ENCODE measurements at places on chromosomes 6 and 20.

DNA sequence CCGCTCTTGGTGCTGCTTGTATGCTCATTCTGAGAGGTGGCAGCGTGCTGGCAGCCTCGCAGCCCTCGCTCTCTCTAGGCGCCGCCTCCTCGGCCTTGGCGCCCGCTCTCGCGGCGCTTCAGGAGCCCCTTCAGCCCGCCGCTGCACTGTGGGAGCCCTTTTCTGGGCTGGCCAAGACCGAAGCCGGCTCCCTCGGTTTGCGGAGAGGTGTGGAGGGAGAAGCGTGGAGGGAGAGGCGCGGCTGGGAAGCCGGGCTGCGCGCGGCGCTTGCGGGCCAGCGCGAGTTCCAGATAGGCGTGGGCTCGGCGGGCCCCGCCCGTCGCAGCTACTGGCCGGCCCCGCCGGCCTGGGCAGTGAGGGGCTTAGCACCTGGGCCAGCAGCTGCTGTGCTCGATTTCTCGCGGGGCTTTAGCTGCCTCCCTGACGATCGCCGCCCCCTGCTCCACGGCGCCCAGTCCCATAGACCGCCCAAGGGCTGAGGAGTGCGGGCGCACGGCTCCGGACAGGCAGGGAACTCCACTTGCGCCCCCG, 19.5 kb upstream of the FAM8A1 start:
- DNase-seq: peak; percentile 41

- peak; percentile 27 for DNase-seq
These were observed at the start of gene RIPPLY2 for GRCh38 chr6:83853178-83854000. Gene RIPPLY2 (plus strand): TSS chr6:83853360. CDS start chr6:83853417, 57 bp downstream.

DNA sequence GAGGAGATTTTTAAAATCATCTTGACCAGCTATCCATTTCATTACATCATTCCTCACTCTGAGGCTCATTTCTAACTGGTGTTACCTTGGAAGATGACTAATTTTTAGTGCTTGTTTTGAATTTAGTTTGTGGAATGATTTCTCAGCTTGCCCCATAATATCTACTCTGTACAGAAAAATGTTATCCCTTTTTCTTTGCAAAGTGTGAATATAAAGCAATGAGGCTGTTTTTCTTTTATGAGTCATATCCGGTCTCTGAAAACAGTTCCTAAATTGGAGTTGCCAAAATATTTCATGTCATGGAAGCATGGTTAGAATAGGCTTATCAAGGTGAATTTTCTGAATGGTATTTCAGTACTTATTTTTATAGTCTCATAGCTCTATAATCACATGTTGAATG, 43.8 kb downstream of the FUT9 start:
- DNase-seq: no peak

GRCh38 chr6:25034431-25034921, 98.7 kb upstream of the RIPOR2 start:
- no peak for DNase-seq

DNA sequence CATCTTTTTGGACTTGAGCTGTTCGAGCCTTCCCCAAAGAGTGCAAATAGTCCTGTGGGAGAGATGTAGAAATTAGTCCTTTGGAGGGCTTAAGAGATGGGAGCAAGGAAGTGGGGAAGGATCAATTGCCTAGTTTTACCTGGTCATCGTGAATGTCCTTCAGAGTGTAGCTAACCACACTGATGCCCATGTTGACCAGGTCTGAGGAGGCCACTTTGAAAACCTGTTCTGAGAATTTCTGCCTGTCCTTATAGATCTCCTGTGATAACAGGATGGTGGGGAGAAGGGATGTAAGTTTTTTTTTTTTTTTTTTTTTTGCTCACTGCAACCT, 2.0 kb downstream of the FLOT1 start:
- no peak for DNase-seq

DNA sequence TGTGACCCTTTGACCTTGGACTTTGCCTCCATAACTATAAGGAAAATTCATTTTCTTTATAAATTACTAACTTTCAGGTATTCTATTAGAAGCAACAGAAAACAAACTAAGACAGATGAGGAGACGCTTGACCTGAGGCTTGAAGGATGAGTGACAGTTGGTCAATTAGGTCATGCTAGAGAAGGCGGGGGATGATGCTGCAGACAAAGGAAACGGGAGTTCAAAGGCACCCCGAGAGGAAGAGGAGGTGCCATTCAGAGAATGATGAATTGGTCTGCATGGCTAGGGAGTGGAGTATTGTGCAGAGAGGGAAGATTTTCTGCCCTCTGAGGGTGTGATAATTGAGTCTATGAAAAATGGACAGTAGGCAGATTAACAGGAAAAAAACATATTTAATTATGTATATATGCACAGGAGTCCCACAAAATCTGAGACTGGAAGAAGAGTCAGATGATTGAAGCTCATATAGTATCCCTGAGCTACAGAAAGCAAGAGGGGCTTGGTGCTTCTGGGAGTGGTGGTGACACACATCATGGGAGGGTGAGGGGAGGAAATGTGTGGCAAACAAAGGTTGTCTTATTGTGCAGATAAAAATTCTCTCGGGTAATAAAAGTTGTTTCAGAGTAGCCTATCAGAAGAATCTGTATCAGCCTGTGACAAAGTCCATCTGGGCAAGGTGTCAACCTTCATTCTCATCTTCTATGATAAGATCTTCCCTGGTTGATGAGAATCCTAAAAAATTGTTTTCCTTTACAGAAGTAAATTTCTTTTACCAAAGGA, 20.4 kb upstream of the FUCA2 start:
- no peak for DNase-seq

DNA sequence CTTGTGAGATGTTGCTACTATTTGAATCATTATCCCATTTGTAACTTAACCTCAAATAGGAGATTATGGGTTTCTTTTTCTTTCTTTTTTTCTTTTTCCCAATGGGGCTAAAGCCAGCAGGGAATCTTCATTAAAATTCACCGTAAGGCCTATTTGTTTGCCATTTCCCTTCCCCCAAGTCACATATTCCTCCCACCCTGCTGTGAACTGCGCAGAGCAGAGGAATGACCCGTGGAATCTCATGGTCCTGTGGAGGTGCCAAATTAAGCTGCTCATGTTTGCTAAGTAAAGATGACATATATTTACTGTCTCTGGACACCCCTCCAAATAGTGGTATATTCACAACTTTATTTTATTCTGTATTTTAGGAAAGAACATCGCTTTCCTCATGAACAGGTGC, 699.3 kb downstream of the RNF144B start:
- no peak for DNase-seq

- no peak for DNase-seq
These were observed 530.3 kb downstream of the RFPL4B start for GRCh38 chr6:112877134-112878100.

DNA sequence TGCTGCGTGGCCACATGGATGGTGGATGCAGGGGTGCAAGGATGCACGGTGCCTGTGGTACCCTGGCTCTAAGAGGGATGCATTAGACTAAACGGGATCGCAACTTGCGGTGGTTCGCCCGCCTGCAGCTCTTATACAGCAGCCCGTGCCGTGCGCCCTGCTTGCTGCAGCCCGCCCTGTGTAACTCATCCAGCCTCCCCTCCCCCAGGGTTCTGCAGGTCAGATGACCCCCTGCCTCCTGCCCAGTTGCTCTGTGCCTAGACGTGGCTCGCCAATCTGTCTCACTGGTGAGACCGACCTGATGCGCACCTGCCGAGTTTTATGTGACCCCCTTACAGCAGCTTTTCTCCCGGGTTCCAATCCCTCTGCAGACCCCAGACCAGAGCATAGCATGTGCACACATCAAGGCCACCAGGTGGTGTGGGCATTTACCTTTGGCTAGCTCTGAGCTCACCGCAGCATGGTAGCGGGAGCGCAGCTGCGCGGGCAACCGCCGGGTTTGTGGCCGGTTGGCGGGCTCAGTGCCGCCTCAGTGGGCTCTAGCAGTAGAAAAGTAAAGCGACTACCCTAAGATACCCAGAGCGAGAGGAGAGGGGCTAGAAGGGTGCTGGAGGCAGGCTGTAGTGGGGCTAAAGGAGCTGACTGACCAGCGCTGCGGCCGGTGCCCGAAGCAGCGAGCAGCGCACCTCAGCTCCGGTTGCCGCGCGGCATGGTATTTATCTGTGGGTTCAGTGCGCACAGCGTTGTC, 693 bp upstream of the GNAS-AS1 start:
- DNase-seq: peak; percentile 29

DNA sequence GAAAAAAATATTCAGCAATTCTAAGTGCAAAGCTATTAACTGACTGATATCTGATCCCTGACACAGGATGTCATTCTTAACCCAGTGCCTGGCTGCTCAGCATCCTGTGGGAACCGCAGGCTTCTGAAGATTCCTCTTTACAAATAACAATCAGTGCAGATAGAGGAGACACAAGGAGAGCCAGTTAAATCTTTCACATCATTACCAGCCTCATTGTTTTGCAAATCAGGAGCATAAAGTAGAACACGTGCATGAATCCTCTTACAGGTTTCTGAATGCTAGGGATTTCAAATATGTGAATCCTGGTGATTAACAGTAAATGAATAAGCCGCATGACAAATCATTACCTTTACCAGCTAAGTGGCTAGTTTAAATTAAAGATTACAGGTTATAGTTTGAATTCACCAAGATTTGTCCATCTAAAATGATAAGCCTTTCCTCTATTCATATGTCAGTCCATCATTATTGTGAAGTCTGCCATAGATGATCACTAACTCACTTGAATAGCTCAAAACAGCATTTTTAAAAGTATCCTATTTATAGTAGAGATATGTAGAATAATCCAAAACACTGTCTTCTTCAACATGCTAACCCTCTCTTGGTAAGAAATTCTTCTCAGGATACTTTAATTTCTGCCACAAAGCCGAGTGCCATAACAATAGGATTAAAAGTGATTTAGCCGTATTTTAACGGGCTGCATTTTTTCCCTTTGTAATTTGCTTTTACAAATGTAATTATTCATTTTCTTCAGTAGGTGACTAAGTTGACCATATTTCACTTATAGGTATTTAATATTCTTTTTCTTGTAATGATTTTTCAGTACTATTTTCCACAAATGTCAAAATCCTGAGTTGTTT, 367.3 kb upstream of the EPHA7 start:
- no peak for DNase-seq

DNA sequence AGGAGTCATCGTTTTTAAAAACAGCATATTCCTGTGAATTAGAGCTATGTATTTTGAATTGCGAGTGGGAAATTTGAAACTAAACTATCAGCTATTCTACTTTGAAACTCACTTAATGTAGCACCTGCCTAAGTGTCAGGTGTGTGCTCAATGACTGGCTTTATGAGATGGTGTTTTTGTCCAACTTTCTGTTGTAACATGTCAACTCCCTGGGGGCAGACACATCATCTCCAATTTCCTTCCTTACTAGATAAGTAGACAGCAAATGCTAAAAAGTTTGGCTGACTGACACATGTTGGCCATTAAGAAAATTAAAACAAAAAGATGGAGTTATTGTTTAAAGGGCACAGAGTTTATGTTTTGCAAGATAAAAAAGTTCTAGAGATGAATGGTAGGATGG, 226.9 kb downstream of the TFAP2B start:
- no peak for DNase-seq

DNA sequence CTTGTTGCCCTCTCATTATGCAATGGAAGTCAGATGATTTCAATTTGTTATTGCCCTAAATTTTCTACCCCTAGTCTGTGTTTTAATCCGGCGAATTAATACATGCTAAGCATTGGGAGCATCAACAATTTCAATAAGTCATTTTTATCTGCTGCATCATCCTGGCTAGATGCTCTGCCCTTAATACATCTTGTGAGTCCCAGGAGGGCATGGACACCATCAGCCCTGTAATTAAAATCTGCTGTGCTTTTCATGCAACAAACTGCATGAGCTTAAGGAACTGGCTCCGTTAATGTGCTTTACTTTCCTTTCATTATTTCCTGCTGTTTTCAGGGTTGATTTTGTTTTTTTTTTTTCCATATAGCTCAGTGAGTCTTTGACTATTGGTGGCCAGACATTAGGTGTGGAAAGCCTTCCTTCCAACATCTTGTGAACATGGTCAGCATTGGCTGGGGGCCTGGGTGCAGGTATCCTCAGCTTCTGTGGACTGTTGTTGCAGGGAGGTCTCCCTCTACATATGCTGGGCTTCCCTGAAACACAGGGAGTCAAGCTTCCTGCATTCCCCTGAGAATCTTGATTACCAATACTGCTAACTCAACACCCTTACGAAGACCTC, 8.5 kb upstream of the PBOV1 start:
- no peak for DNase-seq

GRCh38 chr6:39891976-39892375, 42.3 kb downstream of the MOCS1 start:
- DNase-seq: no peak

GRCh38 chr6:158506601-158507000, 53.3 kb upstream of the TMEM181 start:
- no peak for DNase-seq

GRCh38 chr6:25971187-25971821, 8.7 kb downstream of the TRIM38 start:
- DNase-seq: no peak

GRCh38 chr6:149052350-149053106, 265.0 kb upstream of the TAB2 start:
- no peak for DNase-seq

GRCh38 chr6:14595751-14596150, 478.2 kb downstream of the CD83 start:
- DNase-seq: no peak

- DNase-seq: no peak
These were observed 301.1 kb upstream of the SASH1 start for GRCh38 chr6:148041546-148041945.

DNA sequence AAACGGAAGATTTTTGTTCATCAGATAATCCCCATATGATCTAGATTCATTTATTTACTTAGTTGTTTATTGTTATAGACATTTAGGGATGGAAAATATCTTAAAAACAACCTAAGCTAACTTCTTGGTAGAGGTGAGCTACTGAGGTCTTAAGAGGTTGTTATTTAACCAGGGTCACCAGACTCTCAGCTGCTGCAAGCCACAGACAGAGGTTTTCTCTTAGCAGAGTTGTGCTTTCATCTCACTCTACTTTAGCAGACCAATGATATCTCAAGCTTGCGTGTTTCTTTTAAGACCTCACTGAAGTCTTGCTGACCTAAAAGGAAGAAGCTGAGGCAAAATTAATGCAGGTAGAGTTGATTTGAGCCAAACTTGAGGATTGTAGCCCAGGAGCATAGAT, 43.6 kb downstream of the NCOA7 start:
- DNase-seq: no peak

DNA sequence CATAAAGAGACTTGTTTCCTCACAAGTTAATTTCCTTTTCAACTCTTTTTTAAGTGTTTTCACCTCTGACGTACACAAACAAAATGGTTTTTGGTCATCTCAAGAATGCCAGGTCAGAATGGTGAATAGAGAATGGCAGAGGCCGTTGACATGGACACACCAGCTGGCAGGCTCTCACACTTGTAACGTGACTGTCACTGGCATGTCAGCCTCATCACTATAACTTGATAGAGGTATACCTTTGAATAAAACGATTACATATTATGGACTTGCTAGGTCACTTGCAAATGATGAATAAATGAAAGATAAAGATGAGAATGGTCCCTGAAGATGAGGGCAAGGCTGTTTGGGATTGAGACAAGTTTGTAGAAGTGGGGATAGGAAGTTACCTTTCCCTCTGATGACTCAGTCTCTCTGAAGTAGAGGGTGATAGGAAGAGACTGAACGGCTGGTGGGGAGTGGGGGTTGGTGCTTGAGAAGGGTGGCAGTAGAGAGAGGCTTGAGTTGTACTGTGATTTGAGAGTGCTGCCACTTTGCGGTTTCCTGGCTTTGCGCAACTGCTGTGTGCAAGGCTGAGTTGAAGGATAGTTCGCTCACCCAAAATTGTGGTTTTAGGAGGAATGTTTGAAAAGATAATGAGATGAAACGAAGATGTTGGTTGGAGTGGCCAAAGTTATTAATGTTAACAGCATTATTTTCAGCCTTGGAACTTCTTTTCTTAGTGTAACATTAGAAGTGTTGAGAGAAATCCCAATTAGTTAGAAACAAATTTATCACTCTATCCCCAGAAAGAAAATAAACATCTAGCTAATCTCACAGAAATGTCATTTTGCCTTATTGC, 30.3 kb downstream of the TBPL1 start:
- DNase-seq: peak; percentile 58

All from activated T-cell treated with anti-CD3 and anti-CD28 coated beads, Interleukin-2, amount 50 U/mL, for 48 hours (primary cell).